ENCODE measurements at places on chromosomes 2 and 18. TPM values are rescaled to one million over a fixed set of nuclear protein-coding genes. Genes with fewer than 3 reads are reported as not detected.

MALT1 gene
- 40.8 TPM for total RNA-seq

OTOS gene
- total RNA-seq = not detected

SH3RF3 gene
- 1.2 TPM for total RNA-seq

SERPINB12 gene
- total RNA-seq = not detected

SERPINB13 gene
- not detected for total RNA-seq

TWIST2 gene
- not detected for total RNA-seq

DNA sequence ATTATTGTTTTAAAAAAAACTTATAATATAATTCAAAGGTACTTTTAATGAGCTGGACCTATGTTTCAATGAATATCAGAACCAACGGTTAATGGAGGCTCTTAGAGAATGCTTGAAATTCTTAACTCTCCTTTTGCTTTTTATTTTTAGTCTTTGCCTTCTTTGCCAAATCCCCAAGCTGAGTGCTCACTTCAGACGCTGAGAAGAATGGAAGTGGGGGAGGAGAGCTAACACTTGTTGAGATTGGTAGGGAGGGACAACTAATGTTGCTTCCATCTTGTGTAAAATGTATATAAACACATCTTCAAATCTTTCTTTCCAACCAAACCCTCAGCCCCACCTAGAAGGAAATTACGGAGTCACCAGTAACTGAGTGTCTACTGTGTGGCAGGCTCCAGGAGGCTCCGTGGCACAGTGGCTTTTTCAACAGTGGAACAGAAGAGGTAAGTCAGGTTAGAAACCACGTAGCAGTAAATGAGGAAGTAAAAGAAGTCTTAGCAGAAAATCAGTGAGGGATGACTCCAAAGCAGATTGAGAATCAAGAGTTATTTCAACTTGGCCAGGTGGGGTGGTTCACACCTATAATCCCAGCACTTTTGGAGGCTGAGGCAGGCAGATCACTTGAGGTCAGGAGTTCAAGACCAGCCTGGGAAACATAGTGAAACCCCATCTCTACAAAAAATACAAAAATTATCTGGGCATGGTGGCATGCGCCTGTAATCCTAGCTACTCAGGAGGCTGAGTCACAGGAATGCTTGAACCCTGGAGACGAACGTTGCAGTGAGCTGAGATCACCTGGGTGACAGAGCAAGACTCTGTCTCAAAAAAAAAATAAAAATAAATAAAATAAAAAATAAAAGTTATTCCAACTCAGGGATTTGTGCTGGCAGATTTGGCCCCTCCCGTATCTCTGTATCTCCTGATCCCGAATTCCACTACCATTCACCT lies 45.0 kb upstream of the CREB1 start:
- H3K27me3 ChIP-seq = no peaks in the 10 kb centered on the region
- no peak overlapping the region for H3K4me3 ChIP-seq
- H3K4me1 ChIP-seq = peaks cover 36% of the 10 kb centered on the region
- no peak overlapping the region for H3K27ac ChIP-seq
- H3K36me3 ChIP-seq = no peaks in the 10 kb centered on the region

DNA sequence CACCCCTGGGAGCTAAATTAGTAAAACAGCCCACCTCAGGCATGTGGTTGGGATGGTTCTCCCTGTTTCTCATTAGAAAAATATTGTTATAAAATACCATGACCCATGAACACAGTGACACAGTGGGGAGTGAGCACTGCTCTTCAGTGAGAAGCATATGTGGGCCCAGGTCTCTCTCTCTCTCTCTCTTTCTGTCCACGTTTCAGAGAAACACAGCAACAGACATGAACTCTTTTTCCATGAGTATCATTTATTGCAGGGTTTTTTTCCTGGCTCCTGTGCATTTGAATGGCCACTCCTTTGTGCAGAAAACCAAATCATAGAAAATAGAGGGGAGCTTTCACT lies 41.2 kb downstream of the CYRIA start:
- H3K4me1 ChIP-seq = peaks cover 70% of the 10 kb centered on the region
- H3K36me3 ChIP-seq = peaks cover 3% of the 10 kb centered on the region
- DNase-seq = no peak
- no peak overlapping the region for H3K4me3 ChIP-seq
- no peak overlapping the region for H3K27ac ChIP-seq

DNA sequence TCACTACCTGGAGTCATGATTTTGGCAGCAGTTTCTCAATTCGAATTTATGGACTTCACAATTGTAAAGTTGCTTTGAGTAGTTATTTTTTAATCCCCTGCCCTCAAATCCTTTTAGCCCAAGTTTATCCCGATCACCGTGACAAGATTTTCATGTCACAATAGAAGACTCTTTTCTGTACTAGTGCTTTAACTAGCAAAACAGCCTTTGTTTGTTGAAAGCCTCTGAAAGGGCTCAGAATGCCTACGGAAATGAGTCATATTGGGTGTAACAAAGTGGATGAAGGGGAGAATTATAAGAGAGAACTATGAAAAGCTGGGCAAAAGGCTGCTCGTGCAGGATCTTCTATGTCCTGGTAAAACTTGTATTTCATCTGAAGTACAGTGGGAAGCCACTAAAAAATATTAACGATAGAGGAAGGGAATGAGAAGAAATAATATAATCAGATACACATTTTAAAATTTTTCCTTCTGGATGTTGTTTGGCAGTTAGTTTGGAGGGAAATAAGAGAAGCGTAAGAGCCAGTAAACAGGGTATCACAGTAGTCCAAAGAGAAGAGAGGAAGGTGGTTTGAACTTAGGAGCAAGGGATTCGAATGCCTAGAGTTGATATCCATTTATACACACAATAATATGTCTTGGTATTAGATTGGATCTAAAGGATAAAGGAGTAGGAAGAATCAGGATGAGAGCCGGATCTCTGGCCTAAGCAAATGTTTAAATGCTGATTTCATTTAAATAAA lies 114.9 kb downstream of the GALNT13 start:
- H3K36me3 ChIP-seq = no peaks in the 10 kb centered on the region
- no peak for DNase-seq
- no peaks in the 10 kb centered on the region for H3K4me1 ChIP-seq
- H3K27ac ChIP-seq = no peak overlapping the region
- no peaks in the 10 kb centered on the region for H3K27me3 ChIP-seq
- no peak overlapping the region for H3K4me3 ChIP-seq

DNA sequence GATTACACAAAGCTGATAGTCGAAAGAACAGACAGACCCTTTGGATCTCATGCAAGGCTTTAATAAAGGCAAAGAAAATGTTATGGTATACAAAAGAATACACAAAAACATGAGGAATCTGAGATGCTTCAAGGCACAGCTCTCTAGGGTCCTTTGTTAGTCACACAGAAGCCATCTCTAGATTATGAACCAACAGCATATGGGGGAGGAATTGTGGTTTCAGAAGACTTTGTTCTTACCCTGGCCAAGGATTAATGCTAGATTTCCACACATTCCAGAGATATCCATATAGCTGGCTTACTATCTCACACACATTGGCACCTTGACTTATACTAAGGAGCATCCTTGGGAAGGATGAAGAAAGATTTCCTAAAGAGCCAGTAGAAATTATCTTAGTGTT lies 206.1 kb downstream of the GULP1 start:
- H3K36me3 ChIP-seq = no peaks in the 10 kb centered on the region
- no peaks in the 10 kb centered on the region for H3K27me3 ChIP-seq
- no peaks in the 10 kb centered on the region for H3K4me1 ChIP-seq
- H3K4me3 ChIP-seq = no peak overlapping the region
- no peak overlapping the region for H3K27ac ChIP-seq

GRCh38 chr18:6714010-6714409 lies 15.5 kb upstream of the ARHGAP28 start:
- no peaks in the 10 kb centered on the region for H3K4me1 ChIP-seq
- H3K27me3 ChIP-seq = no peaks in the 10 kb centered on the region
- no peaks in the 10 kb centered on the region for H3K36me3 ChIP-seq
- no peak overlapping the region for H3K4me3 ChIP-seq
- H3K27ac ChIP-seq = no peak overlapping the region

- peak overlapping the region; percentile 74 for H3K4me3 ChIP-seq
- peak overlapping the region; percentile 99 for H3K27ac ChIP-seq
- H3K36me3 ChIP-seq = peaks cover 2% of the 10 kb centered on the region
- H3K4me1 ChIP-seq = peaks cover 56% of the 10 kb centered on the region
Observed at GRCh38 chr2:161954103-161954502, 119.9 kb downstream of the DPP4 start.

DNA sequence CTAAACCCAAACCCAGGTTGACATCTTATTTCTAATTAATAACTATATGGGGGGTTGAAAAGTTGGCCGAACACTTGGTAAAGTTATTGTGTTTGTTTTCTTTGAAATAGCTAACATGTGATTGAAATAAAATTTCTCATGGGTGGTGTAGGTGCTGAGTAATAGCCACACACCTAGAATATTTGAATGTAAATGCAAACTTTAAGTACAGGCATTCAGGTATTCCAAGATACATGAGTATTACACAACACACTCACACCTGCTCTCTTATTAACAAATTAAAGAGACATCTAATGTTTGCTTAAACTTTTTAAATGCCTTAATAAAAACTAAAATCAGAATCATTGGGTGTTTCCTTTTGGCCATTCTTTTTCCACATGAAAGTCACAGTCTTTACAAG lies 165.5 kb downstream of the EHBP1 start:
- H3K36me3 ChIP-seq = peaks cover 35% of the 10 kb centered on the region
- no peak overlapping the region for H3K4me3 ChIP-seq
- H3K27ac ChIP-seq = no peak overlapping the region
- DNase-seq = no peak

DNA sequence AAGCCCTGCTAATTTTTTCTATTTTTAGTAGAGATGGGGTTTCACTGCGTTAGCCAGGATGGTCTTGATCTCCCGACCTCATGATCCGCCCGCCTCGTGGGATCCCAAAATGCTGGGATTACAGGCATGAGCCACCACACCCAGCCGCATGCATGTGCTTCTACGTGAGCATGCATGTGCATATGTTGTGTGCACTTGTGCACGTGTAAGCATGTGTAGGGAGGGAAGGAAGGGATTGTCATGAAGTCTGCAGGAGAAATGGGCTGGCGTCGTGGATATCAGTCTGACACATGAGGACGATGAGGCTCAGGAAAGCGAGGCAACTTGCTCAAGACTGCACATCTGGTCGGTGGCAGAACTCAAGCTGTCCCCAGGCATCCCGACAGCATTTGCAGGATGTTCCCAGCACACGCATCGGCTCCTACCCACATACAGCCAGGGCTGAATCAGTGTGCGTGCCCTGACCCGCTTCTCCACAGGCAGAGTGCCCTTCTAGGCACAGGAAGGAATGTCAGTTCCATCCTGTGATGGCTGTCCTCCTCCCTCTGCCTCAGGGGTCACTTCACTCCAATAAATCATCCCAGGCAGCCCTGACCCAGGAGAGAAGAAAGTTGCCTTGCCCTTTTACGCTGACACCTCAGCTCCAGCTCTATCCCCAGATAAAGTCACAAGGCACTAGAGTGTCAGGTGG lies 49.9 kb upstream of the SLC14A2 start:
- no peaks in the 10 kb centered on the region for H3K27me3 ChIP-seq
- no peak overlapping the region for H3K27ac ChIP-seq
- no peak for DNase-seq
- H3K36me3 ChIP-seq = no peaks in the 10 kb centered on the region

DNA sequence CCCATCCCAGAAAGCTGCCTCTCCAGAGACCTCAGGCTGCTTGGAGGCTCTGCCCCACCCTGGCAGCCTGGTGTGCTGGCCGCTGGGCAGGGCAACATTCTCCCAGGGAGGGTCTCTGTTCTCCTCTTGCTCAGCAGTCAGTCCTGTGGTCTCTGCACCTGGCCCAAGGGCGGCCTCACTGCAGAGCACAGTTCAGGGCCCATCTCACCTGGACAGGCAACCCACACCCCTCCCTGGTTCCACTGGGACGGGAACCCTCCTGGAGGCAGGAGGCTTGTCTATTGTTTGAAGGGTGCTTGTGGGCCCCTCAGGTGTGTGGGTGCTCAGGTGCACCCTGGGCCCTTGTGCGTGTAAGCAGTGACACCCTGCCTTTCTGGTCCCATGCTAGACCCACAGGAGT lies 67.2 kb upstream of the OTOS start:
- peaks cover 16% of the 10 kb centered on the region for H3K4me1 ChIP-seq
- H3K27me3 ChIP-seq = peaks cover 27% of the 10 kb centered on the region
- no peak for DNase-seq
- H3K36me3 ChIP-seq = no peaks in the 10 kb centered on the region
- H3K27ac ChIP-seq = no peak overlapping the region

DNA sequence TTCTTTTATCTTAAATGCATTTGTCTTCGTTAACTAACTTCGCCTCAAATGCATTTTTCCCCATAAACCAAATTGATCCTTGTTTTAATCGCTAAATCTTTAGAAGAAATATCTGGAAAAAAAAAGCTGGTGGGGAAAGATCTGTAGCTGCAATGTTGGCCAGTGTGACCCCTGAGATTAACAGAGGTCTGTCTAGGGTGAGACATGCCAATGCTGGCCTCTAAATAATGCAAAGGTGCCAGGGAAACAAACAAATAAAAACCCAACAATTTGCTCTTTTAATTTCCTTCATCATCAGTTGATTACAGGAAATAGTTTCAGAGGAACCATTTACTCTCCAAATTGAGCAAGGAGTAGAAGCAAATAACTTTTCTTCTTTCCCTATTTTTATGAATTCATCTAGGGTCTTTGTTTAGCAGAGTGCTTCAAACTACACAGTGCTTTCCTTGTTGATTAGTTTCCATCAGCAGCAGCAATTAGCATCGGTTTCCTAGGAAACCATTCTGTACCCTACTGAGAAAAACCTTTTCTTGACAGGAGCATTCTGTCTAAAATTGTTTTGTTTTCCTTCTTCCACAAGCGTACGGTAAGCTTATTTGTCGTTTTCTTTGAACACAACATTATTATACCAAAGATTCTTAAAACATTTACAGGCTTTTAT lies 100.5 kb upstream of the UNC80 start:
- H3K27me3 ChIP-seq = peaks cover 3% of the 10 kb centered on the region
- H3K4me3 ChIP-seq = no peak overlapping the region
- DNase-seq = no peak
- no peak overlapping the region for H3K27ac ChIP-seq

DNA sequence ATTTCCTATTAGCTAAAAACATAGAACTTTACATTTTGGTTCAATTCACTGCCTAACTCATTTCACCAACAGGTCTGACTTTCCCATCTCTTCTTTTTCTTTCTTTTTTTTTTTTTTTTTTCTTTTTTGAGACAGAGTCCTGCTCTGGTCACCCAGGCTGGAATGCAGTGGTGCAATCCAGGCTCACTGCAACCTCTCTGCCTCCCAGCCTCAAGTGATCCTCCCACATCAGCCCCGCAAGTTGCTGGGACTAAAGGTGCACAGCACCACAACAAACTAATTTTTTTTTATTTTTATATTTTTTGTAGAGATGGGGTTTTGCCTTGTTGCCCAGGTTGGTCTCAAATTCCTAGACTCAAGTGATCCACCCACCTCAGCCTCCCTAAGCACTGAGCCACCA lies 57.8 kb upstream of the HNRNPA3 start:
- no peak for DNase-seq
- H3K4me3 ChIP-seq = no peak overlapping the region
- peaks cover 26% of the 10 kb centered on the region for H3K27me3 ChIP-seq
- H3K4me1 ChIP-seq = peaks cover 7% of the 10 kb centered on the region
- no peaks in the 10 kb centered on the region for H3K36me3 ChIP-seq

GRCh38 chr2:65782186-65782585 lies 349.8 kb upstream of the SPRED2 start:
- no peak for DNase-seq
- no peak overlapping the region for H3K4me3 ChIP-seq
- H3K4me1 ChIP-seq = no peaks in the 10 kb centered on the region
- H3K27ac ChIP-seq = no peak overlapping the region
- no peaks in the 10 kb centered on the region for H3K36me3 ChIP-seq

- DNase-seq = no peak
- H3K27me3 ChIP-seq = no peaks in the 10 kb centered on the region
Observed at GRCh38 chr2:51717312-51717711, 685.4 kb upstream of the NRXN1 start.

- peaks cover 7% of the 10 kb centered on the region for H3K27me3 ChIP-seq
- peak overlapping the region; percentile 98 for H3K27ac ChIP-seq
- no peaks in the 10 kb centered on the region for H3K36me3 ChIP-seq
- DNase-seq = no peak
- peaks cover 53% of the 10 kb centered on the region for H3K4me1 ChIP-seq
Observed at GRCh38 chr18:59140302-59140885, 710 bp downstream of the SEC11C start.

Data from activated T-cell treated with anti-CD3 and anti-CD28 coated beads, Interleukin-2, amount 50 U/mL, for 72 hours (primary cell).